ENCODE measurements at places on chromosomes 16 and 17.

- peak; percentile 83 for DNase-seq
Measured at GRCh38 chr17:29048440-29049368, 5.8 kb downstream of the PIPOX start.

DNA sequence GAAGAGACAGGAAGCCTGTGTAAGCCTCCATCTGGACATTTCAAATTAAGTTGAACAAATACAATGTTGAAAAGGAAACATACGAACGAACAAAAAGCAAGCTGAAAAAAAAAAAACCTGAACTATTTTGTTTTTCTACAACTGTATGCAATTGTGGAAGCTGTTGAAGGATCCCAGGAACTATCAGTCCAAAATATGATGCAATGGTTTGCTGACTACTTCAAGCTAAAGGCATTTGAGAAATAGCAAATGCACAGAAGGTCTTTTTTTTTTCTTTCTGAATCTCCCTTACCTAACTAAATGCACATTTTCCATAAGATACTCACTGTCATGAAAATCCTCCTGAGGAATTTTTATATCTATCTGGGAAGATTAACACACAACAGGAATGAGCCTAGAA, 40.2 kb downstream of the MAF start:
- no peak for DNase-seq

- DNase-seq, result no peak
Measured at GRCh38 chr17:48542114-48542656, 2.7 kb downstream of the HOXB2 start.

DNA sequence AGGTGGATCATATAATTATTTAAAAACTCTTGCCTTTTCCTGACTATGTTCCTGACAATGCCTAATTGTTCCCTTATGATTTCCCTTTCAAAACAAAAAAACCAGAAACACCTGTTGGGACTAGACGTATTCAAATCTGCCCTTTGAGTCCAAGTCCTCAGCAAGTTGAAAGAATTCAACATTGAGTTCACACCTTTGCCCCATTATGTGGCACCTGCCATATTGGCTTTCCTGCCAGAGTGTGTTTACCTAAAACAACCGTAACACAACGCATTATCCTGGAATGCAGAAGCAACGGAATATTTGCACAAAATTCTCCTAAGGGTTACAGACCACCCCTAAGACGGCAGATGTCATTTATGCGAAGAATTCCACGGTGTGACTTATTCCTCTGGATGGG, 105.9 kb downstream of the ZFHX3 start:
- no peak for DNase-seq

- peak; percentile 97 for DNase-seq
Measured at GRCh38 chr16:30921748-30922419, 1.5 kb upstream of the FBXL19 start.

GRCh38 chr17:79706931-79707850, 23.6 kb upstream of the ENPP7 start:
- DNase-seq, result no peak

DNA sequence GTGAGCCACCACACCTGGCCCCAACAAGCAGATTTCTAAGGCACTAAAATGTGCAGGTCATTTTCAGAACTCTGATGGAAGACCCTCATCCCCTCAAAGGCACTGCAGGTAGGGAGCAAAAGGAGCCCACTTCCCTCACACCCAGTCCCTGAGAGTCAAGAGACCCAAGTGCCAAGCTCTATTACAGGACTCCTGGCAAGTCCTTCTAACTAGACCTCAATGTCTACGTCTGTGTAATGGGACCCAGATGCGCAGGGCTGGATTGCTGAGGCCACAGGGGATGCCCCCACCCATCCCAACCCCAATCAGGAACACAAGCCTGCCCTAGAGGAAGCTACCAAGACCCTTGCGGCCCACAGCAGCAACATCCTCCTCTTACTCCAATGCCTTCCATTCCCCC, 2.7 kb downstream of the PLLP start:
- no peak for DNase-seq
